HFF-Myc (cell line): ENCODE measurements at places on chromosomes 12 and 14.

DNA sequence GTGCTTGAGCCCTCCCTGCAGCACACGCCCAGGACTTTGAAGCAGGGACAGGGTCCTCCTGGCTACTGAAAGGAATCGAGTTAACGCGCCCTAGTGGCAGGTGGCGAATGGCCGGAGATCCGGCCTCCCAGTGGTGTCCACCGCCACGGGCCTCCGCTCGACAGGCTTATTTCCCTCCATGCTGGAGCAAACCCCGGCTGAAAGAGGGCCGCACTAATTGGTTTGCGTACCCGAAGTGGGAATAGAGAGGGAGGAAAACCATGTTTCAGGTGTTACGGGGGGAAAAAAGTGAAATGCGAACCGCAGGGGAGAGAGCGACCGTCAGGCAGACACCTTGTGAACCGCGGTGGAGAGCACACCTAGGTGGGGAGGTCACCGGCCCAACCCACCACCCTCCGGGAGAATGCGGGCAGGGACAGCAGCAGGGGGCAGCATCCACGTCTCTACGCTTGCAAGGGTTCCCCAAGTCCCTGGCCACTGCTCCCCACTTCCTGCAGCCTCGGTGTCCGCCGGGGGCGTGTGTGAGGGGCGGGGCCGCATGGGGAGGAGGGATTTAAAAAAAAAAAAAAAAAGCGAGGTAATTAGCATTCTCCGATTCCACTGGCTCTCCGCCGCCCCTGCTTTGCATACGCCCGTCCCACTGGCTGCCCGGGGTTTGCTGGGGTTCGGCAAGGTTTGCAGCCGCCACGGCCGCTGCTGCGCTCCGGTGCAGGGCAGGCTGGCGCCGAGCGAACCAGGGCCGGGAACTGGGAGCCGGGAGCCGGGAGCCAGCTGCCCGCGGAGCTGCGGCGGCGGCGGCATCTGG is 224.6 kb upstream of the CRY1 start:
- DNase-seq = peak; percentile 27

DNA sequence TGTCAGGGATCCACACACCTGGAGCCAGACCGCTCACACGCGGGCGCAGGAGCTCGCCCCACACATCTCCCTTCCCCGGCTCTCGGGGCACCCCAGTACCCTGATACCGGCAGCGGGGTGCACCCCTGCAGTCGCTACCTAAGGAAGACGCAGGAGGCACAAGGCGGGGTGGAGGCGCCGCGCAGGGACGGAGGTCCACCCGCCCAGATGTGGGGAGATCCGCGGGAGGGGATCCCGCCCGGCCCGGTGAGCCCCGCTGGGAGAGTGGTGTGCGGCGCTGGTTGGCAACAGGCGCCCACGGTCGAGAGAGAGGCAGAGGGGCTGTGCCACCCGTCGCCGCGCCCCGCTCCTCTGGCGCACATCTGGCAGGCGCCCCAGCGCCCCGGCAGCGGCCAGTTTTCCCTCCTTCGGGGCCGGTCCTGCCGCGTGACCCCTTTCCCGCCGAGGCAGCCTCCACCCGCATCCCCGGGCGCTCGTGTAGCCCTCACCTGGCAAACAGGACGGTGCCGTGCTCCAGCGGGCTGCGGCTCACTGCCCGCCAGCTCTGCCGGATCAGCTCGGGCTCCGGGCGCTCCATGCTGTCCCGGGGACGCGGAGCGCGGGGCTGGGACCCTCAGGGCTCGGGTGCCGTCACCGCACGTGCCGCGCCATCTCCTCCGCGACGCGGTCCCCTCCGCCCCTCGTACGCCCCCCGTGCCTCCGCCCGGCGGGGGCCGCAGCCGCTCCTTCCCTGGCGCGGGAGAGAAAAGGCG is 469 bp downstream of the NGB start:
- DNase-seq = no peak

GRCh38 chr12:25670076-25671055 is 117.3 kb upstream of the LMNTD1 start:
- no peak for DNase-seq

DNA sequence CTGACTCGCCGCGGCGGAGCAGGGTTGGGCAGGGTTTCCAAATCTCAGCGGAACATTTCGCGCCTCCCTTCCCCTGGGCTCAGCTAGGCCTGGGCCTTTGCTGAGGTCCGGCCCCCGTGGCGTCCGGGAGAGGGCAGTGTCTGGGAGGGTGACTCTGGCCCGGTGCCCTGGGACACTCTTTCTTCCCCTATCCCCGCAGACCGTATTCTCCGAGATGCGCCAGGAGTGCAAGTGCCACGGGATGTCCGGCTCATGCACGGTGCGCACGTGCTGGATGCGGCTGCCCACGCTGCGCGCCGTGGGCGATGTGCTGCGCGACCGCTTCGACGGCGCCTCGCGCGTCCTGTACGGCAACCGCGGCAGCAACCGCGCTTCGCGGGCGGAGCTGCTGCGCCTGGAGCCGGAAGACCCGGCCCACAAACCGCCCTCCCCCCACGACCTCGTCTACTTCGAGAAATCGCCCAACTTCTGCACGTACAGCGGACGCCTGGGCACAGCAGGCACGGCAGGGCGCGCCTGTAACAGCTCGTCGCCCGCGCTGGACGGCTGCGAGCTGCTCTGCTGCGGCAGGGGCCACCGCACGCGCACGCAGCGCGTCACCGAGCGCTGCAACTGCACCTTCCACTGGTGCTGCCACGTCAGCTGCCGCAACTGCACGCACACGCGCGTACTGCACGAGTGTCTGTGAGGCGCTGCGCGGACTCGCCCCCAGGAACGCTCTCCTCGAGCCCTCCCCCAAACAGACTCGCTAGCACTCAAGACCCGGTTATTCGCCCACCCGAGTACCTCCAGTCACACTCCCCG is 3.0 kb downstream of the WNT1 start:
- no peak for DNase-seq

- DNase-seq = no peak
These were observed 263.3 kb downstream of the SLC16A7 start for GRCh38 chr12:59859171-59859510.

- DNase-seq = no peak
These were observed 2.4 kb downstream of the KLHDC2 start for GRCh38 chr14:49770212-49770817.

GRCh38 chr14:54385556-54385955 is 11.3 kb upstream of the CDKN3 start:
- no peak for DNase-seq

DNA sequence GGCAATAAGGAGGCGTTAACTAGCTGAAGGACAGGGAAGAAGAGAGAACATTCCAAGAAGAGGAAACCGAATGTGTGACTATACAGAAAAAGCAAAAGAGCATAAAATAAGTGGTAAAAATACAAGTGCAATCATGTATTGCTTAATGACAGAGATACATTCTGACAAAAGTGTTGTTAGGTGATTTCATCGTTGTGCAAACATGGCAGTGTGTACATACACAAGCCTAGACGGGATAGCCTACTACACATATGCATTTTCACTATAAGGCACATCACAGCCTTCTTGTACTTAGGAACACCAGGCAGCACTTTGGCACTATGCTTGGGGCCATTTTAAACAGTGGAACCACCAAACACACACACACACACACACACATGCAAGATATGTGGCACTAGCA is 299.3 kb downstream of the BCAT1 start:
- DNase-seq = no peak
